KBM-7 (cell line): ENCODE measurements at places on chromosomes 1 and 21.
A peak's percentile ranks its signal among the peaks of the same experiment; 100 is the strongest.

DNA sequence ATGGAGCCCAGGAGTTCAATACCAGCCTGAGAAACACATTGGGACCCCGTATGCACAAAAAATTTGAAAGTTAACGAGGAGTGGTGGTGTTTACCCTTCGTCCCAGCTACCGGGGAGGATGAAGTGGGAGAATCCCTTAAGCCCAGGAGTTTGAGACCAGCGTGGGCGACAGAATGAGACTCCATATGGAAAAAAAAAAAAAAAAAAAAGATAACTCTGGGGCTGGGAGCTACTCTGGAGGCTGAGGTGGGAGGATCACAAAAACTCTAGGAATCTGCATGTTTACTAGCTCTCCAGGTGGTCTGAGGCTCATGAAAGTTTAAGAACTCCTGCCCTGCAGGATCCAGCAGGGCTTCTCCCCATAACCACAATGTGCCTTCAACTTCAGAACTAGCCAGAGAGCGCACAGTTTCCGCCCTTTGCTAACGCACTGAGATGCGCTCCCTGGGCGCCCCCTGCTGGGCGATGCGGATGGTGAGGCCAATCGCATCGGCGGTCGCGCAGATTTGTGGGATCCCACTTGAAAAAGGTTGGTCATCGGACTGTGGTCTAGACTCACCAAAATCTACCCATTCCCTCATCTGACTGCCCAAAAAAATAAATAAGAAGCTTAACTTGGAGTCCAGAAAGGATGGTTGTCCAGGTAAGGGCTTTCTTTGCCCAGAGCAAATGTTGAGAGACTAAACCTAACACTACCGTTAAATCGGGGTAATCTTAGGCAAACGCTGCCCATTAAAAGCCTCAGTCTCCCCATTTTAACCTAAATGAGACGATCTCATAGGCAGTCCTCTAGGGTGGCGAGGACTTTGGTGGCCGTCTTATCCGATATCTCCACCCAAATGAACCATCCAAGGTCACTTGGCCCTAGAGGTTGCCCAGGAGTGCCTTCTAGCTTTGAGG lies 8.8 kb downstream of the ZNF683 start:
- peak; percentile 85 for DNase-seq

DNA sequence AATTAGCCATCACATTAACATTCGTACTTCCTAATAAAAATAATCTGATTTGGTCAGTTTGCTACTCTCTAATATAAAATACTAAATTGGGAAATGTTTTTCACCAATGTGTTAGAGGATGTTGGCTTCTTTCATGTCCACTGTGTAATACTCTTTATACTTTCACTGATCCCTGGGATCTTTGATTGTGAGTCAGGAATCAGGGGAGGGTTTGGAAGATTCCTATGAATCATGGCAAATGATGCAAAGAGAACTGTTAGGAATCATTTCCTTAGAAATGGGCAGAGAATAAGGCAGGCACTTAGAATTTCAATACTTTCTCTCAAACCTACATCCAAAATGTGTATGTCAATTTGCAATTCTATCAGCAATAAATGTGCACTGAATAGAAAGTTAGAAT lies 31.0 kb downstream of the KRTAP24-1 start:
- DNase-seq = no peak

DNA sequence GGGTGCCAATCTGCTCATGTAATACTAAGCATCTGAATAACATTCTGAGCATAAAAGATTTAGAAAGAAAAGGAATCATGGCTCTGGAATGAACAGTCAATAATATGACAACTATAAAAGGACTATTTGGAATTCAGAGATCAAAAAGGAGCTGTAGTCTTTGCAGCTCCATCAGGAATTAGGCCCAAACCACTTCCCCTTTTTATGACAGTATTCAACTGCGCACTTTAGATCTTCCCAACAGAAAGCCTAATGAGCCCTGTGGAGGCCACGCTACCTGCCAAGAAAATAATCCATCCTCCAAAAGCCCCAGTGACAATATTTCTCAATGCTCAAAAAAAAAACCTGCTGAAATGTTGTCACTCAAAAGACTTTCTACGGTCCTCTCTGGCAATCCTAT lies 163.2 kb downstream of the SNX7 start:
- peak; percentile 41 for DNase-seq

DNA sequence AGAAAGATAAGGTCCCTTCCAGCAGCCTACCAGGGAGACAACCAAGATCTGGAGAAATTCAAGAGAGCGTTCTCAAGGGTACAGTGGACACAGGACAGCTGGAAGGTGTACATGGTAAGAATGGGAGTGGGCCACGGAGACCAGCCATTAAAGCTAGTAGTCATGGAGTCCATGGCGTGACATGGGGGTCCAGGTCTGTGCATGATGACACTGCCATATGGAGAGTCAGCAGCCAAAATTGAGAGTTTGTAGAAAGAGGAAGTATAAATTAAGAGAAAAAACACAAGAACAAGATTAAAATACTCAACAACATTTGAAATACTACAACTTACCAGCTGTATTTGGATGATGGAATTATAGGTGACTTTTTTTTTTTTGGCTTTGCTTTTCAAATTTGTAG lies 7.9 kb upstream of the LORICRIN start:
- DNase-seq = no peak

DNA sequence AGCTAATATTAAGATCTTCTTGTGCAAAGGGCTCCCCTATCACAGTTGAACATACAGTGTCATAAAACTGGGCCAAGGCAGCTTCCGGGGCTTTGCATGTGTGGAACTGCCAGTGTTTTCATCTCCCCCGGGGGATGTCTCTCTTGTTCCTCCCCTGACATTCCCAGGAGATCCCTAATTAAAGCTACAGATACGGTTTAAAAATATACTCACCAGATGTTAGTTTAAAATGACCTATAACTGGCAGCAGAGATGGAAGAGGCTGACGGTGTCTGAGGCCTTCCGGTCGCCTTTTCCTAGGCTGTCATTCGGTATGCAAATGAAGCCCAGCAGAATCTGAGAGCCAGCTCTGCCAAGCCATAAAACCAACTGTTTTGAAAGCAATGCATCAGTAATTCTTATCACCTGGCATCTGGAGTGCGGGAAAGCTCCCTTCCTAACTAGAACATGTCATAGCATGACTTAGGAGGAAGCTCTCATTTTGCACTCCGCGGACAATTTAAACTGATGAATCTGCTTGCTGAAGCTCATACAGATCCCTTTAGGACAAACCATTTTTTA lies 436.5 kb upstream of the VAMP3 start:
- no peak for DNase-seq

GRCh38 chr1:170840371-170840770 lies 95.0 kb upstream of the MROH9 start:
- no peak for DNase-seq

- peak; percentile 53 for DNase-seq
Observed at GRCh38 chr1:200907611-200908097, 13.0 kb downstream of the INAVA start.

- DNase-seq = no peak
Observed at GRCh38 chr1:59178339-59179187, 118.3 kb upstream of the FGGY start.

DNA sequence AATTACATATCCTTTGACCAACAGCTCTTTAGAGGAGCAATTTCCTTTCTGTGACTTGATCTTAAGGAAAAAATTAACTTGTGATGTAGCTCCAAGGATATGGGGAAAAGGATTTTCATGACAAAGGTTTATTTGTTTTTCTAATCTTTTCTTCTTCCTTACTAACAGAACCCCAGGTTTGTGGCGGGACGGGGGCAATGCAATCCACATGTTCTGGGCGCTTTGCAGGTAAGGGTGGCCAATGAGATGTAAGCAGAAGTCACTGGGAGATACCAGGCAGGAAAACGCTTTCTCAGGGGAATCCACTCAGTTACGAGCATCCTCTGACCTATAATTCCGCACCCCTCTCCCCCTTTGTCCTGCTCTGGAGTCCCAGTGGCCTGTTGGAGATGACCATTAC lies 122.0 kb downstream of the MRPS6 start:
- DNase-seq = no peak

- DNase-seq = no peak
Observed at GRCh38 chr1:203104789-203105390, 19.1 kb upstream of the MYOG start.

DNA sequence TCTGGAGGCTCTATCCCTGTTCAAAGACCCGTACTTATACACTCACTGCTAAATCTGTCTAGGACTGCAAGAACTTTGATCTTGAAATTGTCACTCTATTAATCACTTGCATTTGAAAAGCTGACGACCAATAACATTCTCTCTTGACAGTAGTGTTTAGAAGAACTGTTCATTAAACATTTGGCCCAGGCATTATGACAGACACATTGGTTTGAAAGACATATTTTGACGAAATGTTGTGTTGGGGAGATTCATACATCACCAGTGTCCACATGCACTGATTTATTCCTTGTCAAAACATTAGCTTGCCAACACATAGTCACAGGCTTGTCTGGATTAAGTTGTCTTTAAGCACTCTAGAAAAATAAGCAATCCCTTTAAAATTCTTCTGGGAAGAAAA lies 951.3 kb downstream of the ADGRL2 start:
- DNase-seq = no peak

DNA sequence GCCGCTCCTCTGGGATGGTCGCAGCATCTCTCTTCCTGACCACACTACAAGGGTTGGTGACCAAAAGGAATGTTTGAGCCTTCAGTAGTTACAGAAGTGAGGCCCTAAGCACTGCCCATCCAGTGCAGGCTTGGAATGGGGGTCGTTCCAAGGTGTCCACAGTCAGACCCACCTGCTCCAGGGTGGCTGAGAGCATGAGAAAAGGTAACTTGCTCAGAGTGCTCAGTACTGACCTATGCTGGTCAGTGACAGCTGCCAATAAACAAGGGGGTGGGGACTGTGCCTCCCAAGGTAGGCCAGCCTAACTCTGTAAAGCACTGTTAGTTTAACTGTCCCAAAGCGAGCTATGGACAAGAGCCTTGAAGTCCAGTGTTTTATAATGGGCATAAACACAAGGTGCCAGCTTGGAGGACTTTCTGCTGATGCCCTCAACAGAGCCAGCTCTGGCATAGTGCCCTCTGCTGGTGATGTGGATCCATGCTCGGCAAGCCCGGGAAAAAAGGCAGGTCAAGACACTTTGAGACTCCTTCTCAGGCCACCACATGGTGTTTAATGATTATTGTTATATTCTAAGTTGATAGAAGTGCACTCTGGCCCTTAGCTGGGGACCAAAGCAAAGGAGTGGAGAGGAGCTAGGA lies 78.1 kb upstream of the DNAH14 start:
- DNase-seq = peak; percentile 59

DNA sequence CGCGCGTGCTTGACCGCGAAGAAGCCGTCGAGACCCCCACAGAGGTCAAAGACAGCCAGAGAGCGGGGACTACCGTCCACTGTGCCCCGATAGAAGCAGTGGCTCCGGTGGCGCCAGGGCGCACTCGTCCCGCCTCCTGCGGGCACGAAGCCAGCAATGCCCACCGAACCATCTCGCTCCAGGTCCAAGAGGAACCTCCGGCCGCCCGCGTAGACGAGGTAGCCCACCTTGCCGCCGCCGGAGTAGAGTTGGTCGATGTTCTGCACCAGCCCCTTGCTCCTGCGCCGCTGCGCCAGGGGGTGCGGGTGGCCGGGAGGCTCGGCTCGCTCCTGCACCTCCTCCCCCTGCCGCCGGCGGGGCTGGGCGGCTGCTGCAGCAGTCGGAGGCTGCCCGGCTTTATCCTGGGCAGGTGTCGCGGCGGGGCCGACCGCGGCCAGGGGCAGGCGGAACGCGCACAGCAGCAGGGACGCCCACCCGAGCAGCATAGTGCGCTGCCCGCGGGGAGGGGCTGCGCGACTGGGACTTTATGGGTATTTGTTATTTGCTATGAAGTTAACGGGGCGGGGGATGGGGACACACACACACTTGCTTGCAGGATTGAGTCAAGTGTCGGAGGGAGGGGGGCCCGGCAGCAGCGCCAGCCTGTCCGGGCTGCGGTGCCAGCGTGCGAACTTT lies 844 bp downstream of the ADAMTS5 start:
- DNase-seq = no peak

DNA sequence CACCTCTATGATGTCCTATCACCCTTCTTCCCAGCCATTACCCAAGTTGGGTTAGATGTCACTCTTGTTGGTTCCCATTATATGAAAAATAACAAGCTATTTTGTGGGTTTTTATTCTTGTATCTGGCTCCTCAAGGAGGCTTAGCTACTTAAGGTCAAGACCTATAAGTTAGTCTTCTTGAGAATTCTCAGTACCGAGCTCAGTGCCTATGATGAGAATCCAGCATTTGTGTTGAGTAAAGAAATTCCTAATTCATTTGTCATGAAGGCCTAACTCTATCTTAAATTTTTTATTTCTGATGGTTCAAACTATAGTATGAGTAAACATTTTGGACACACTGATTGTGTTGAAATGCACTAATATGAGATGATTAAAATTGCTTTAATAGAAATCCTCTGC lies 15.9 kb downstream of the NUF2 start:
- DNase-seq = no peak

- DNase-seq = no peak
Observed at GRCh38 chr1:168157638-168158037, 20.9 kb upstream of the GPR161 start.

DNA sequence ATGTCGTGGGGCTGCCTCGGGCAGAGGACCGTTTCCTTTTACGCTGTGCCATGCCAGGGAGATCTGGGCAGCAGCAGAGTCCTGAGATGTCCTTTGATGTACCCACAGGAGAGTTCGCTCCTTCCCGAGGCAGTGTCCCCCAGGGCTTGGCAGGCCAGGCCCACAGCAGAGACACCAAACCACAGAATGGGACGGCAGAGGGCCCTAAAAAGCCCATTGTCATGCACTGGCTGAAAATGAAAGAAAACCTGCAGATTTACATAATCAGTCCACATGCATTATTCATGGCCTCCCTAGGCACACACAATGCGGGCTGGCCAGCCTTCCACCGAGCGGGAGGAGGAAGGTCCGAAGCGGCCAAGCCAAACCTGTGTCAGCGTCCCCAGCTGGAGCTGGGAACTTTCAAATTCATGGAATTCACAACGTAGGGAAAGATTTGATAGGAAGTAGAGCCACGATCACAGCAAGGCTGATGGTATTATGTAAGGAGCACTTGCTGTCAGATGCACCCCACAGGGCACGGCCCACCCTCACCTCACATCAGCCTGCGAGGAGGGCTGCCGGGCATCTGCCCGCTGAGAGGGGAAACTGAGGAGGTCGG lies 25.3 kb upstream of the EFHD2 start:
- no peak for DNase-seq

DNA sequence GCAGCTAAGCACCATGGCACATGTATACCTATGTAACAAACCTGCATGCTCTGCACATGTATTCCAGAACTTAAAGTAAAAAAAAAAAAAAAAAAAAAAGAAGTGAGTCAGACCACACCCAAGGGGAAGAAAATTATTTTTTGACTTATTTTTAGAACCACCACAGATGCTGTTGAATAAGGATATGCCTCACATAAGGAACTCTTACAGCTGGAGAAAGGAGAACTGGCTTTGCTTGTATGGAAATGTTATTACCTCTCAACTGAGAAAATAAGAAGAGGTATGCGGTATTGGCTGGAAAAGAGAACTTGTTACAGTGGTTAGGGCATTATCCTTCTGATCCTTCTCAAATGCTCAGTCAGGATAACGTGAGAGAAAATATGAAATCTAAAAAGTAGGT lies 27.5 kb upstream of the FCER1A start:
- DNase-seq = no peak

- DNase-seq = no peak
Observed at GRCh38 chr1:15687446-15687845, 3.3 kb downstream of the PLEKHM2 start.

GRCh38 chr1:151221616-151222015 lies 23.3 kb downstream of the PIP5K1A start:
- DNase-seq = no peak
